Activated CD4-positive, alpha-beta memory T cell treated with anti-CD3 and anti-CD28 coated beads, Interleukin-2, amount 10 ng/mL, durations not matched to agents 7 days and 5 days (primary cell): ENCODE measurements at places on chromosomes 7 and 10. TPM values are rescaled to one million over a fixed set of nuclear protein-coding genes. Genes with fewer than 3 reads are reported as not detected.

DNA sequence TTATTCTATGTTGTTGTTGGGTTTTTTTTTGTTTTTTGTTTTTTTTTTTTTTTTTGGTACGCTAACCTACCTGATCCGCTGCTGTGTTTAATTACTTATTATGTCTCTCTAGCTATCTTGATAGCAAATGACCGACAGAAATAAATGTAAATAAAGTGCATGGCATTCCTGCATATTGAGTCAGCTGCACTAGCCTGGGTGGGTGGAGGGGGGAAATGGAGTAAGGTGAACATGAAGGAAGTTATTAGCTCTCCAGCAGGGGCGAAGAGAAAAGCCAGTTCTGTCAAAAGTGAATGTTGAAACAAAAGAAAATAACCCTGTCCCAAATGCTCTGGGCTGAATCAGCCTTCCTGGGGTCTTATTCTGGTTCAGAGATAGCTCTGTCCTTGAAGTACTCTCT, 210.7 kb upstream of the MDFIC start:
- H3K27ac ChIP-seq: no peak overlapping the region
- H3K4me1 ChIP-seq: no peaks in the 10 kb centered on the region
- peaks cover 18% of the 10 kb centered on the region for H3K27me3 ChIP-seq
- no peak for DNase-seq

DNA sequence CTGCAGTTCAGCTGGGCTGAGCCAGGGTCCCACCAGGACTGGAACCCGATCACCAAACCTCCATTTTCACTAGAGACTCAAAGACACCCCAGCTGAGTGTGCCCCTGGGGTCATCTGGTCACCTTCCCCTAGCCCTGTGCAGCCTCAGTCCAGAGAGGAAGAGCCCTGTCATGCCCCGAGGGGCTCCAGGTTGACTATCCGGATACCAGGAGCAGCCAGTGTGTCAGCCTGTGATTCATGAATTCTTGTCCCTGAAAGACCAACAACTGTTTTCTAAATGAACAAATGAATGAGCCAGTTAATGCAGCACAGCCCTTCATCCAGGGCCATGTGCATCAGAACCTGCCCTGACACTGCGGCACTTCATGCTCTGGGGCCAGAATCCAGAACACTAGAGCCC, 201.9 kb upstream of the TCERG1L start:
- no peak overlapping the region for H3K27ac ChIP-seq
- DNase-seq: no peak
- no peaks in the 10 kb centered on the region for H3K4me1 ChIP-seq
- no peaks in the 10 kb centered on the region for H3K27me3 ChIP-seq
- no peak overlapping the region for H3K4me3 ChIP-seq

DNA sequence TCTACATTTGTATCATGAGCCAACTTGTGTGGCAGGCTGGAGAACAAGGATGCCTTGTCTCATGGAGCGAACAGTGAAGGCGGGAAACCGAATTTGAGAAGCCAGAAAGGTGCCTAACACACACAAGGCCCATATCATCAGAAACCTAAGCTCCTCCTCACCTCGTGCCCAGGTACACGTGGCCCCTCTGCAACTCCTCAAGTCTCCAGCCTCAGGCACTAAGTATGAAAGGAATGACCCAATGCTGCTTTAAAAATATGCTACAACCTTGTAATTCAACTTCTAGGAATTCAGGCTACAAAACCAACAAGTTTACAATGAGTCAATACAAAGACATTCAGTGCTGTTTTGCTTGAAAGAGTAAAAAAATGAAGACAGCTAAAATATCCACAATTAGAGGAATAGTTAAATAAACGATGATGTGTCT, 95.7 kb downstream of the CDK6 start:
- H3K27me3 ChIP-seq: no peaks in the 10 kb centered on the region
- H3K36me3 ChIP-seq: peaks cover 60% of the 10 kb centered on the region
- H3K4me1 ChIP-seq: peaks cover 61% of the 10 kb centered on the region
- no peak overlapping the region for H3K4me3 ChIP-seq
- no peak overlapping the region for H3K27ac ChIP-seq

- no peaks in the 10 kb centered on the region for H3K27me3 ChIP-seq
- H3K4me1 ChIP-seq: peaks cover 12% of the 10 kb centered on the region
- H3K27ac ChIP-seq: no peak overlapping the region
- DNase-seq: no peak
- no peaks in the 10 kb centered on the region for H3K36me3 ChIP-seq
Observed at GRCh38 chr10:119219871-119220270, 12.5 kb downstream of the GRK5 start.

- H3K27me3 ChIP-seq: peaks cover 13% of the 10 kb centered on the region
- no peak overlapping the region for H3K27ac ChIP-seq
- H3K36me3 ChIP-seq: no peaks in the 10 kb centered on the region
- H3K4me3 ChIP-seq: no peak overlapping the region
Observed at GRCh38 chr7:123772652-123773051, 23.8 kb upstream of the WASL start.

DNA sequence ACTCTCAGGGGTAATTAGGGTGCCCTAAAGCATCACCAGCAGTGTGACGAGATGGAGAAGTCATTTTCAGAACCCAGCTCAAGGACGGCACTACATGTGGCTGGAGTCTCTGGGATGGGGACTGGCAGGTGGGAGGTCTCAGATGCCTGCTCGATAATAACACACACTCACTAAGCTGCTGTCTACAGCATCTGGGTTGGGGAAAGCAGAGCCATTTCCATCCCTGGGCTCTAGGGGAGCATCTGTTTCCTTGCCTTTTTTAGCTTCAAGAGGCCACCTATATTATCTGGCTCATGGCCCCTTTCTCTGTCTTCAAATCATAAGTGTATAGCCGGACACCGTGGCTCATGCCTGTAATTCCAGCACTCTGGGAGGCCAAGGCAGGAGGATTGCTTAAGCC, 79.6 kb downstream of the SH3PXD2A start:
- H3K4me1 ChIP-seq: peaks cover 27% of the 10 kb centered on the region
- peaks cover 3% of the 10 kb centered on the region for H3K27me3 ChIP-seq
- no peak overlapping the region for H3K4me3 ChIP-seq
- no peak for DNase-seq

- no peak overlapping the region for H3K4me3 ChIP-seq
- H3K27ac ChIP-seq: no peak overlapping the region
- no peaks in the 10 kb centered on the region for H3K4me1 ChIP-seq
- no peaks in the 10 kb centered on the region for H3K27me3 ChIP-seq
- DNase-seq: no peak
Observed at GRCh38 chr7:135517060-135517459, 7.2 kb upstream of the CNOT4 start.

GRCh38 chr10:91540733-91541132, 92.1 kb downstream of the PPP1R3C start:
- H3K4me3 ChIP-seq: no peak overlapping the region
- H3K4me1 ChIP-seq: no peaks in the 10 kb centered on the region
- no peak for DNase-seq
- no peak overlapping the region for H3K27ac ChIP-seq
- H3K36me3 ChIP-seq: no peaks in the 10 kb centered on the region

- no peaks in the 10 kb centered on the region for H3K27me3 ChIP-seq
- H3K27ac ChIP-seq: no peak overlapping the region
- H3K4me3 ChIP-seq: no peak overlapping the region
- DNase-seq: no peak
Observed at GRCh38 chr10:124347956-124348355, 70.8 kb downstream of the OAT start.

DNA sequence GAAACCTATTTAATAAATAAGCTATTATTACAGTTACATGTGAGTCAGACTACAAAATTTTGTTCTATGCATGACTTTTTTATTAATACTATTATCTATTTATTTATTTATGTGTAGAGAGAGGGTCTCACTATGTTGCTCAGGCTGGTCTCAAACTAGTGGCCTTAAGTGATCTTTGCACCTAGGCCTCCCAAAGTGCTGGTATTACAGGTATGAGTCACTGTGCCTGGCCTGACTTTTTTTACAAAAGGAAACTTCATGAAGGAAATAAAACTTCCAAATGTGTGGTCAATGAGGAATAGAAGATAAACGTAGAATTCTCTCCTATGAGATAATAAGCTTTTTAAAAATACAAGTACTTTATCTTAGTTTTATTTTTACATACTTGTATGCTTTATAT, 19.0 kb downstream of the COL28A1 start:
- peaks cover 2% of the 10 kb centered on the region for H3K27me3 ChIP-seq
- no peak for DNase-seq
- H3K4me3 ChIP-seq: no peak overlapping the region
- H3K4me1 ChIP-seq: no peaks in the 10 kb centered on the region
- no peak overlapping the region for H3K27ac ChIP-seq
- H3K36me3 ChIP-seq: no peaks in the 10 kb centered on the region

GRCh38 chr7:137381045-137381444, 37.5 kb upstream of the PTN start:
- H3K4me3 ChIP-seq: no peak overlapping the region
- DNase-seq: no peak
- H3K4me1 ChIP-seq: no peaks in the 10 kb centered on the region

- H3K4me3 ChIP-seq: no peak overlapping the region
- no peak for DNase-seq
- H3K27ac ChIP-seq: no peak overlapping the region
- H3K4me1 ChIP-seq: no peaks in the 10 kb centered on the region
- no peaks in the 10 kb centered on the region for H3K27me3 ChIP-seq
- H3K36me3 ChIP-seq: peaks cover 49% of the 10 kb centered on the region
Observed at GRCh38 chr7:30423788-30424505, 54.6 kb downstream of the NOD1 start.

- H3K27me3 ChIP-seq: no peaks in the 10 kb centered on the region
- peaks cover 81% of the 10 kb centered on the region for H3K36me3 ChIP-seq
- DNase-seq: no peak
- no peak overlapping the region for H3K4me3 ChIP-seq
- peaks cover 4% of the 10 kb centered on the region for H3K4me1 ChIP-seq
- H3K27ac ChIP-seq: no peak overlapping the region
Observed at GRCh38 chr10:123175389-123176387, 21.5 kb downstream of the BUB3 start.

Gene ANKRD7
- total RNA-seq: not detected

Gene RARRES2
- total RNA-seq: not detected

Gene URGCP
- total RNA-seq: 19.8 TPM

Gene LIPJ
- not detected for total RNA-seq

Gene CALHM1
- 0.58 TPM for total RNA-seq

Gene VAX1
- not detected for total RNA-seq

Gene CAV2
- total RNA-seq: not detected

Gene PRKCQ
- total RNA-seq: 70.6 TPM

Gene PHKG1
- total RNA-seq: 2.2 TPM
